ENCODE measurements at places on chromosomes 2 and 18. TPM values are rescaled to one million over a fixed set of nuclear protein-coding genes. Genes with fewer than 3 reads are reported as not detected.

- DNase-seq, result no peak
Measured at GRCh38 chr2:101809698-101810097, 112.2 kb downstream of the MAP4K4 start.

DNA sequence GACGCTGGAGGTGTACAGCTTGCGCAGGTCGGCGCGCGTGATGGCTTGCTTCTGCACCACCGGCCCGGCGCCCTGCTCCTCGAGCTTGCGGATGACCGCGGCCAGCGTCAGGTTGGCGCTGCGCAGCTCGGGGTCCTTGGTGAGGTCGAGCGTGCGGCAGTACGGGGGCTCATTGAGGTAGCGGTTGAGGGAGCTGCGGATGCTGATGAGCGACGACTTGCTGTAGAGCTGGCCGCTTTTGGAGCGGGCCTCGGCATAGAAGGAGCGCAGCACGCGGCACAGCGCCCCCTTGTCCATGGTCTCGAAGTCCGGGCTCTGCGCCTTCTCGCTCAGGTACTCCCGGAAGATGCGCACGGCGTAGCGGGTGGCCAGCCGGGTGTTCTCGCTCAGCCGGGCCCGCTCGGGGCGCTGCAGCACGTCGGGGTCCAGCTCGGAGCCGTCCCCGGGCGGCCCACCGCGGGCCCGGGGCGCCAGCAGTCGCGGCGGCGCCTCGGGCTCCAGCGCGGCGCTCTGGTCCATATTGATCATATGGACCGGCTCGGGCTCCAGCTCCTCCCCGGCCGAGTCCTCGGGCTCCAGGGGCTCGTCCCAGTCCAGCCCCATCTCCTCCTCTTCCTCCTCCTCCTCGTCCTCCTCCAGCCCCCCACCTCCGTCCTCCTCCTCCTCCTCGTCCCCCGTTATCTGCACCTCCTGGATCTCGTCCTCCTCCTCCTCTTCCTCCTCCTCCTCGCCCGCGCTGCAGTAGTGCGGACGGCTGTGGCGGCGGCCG is 523 bp downstream of the KCTD1 start:
- DNase-seq, result peak; percentile 71

DNA sequence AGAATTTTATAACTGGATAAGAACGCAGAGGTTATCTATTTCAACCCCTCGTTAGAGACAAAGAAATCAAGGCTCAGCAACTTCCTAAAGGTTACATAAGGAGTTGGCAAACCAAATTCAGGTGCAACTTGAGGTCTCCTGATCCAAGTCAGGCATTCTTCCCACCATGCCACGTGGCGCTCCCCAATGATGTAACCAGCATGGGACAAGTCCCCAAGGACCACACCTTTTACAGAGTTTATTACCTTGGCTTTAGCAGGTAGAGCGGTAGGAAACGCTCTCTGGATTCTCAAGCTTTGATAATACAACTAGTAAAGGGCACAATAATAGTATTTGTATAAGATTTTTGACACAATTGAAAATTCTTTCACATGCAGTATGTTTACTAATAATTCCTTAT is 26.7 kb upstream of the MBOAT2 start:
- DNase-seq, result no peak

Gene DTNA
- total RNA-seq, result 1.9 TPM

Gene CFLAR
- total RNA-seq, result 100 TPM

Gene TMEM198
- total RNA-seq, result under 0.01 TPM

DNA sequence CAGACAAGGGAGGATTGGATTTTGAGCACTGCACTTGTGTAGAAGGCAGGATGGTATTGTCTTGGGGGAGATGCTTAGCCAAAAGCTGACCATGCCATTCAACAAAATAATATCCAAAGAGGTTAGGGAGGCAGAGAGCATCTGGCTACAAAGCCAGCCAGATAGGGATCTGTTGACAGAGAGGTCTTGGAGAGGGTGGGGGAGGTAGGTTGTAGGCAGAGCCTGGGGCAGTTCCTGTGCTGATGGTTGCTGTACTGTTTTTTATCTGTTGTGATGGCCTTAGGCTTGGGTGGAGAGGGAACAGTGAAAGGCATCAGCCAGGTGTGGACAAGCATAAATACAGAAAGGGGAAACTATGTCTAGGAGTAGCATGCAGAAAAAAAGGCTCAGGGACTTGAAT is 100.9 kb downstream of the AQP4 start:
- no peak for DNase-seq

DNA sequence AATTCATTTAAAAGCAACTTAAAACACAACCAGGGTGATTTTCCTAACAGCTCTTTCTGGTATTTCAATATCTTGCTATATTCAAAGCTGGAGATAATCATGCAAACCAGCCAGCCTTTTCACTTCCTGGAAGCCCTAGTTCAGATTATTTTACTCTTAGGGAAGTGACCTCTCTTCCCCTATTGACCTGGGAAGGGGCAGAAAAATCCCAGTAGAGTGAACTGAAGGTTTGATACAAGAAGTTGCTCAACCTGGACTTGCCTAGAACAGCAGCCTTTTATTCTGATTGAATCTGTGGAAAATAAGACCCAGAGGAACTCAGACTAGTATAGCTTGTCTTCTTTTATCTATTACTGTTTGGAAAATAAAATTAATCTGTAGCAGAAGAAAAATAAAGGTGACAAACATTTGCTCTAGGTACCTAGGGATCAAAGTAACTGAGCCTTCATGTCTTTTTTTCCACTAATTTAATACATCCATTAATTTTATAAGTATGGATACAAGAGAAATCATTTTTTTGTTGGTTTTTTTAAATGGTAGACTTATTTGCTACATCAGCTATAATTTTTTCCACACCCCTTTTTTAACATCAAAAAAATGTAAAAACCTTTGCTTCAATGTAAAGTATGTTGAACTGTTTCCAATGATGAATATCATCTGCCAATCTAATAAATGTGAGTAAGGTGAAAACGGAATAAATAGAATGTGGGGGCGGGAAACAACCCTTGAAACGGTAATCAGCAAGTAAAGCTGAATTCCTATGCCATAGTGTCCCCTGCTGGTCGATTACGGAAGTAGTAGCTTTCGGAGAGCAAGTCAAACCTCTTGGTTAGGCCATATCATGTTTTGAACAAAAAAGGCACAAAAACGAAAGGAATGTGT is 629.9 kb downstream of the NRXN1 start:
- peak; percentile 60 for DNase-seq

- peak; percentile 56 for DNase-seq
Measured at GRCh38 chr2:147511491-147511948, 333.3 kb upstream of the ACVR2A start.

GRCh38 chr2:181723731-181724130 is 43.4 kb upstream of the NEUROD1 start:
- DNase-seq, result no peak

Gene CIB4
- total RNA-seq, result not detected

Gene MRO
- not detected for total RNA-seq

Gene ATF2
- 32.1 TPM for total RNA-seq

GRCh38 chr2:216918088-216918680 is 58.3 kb upstream of the TNP1 start:
- peak; percentile 84 for DNase-seq

- peak; percentile 52 for DNase-seq
Measured at GRCh38 chr18:31819106-31819924, 58.6 kb upstream of the SLC25A52 start.

GRCh38 chr18:51068105-51068504 is 38.1 kb downstream of the SMAD4 start:
- DNase-seq, result peak; percentile 26

Gene CABYR
- 0.90 TPM for total RNA-seq

DNA sequence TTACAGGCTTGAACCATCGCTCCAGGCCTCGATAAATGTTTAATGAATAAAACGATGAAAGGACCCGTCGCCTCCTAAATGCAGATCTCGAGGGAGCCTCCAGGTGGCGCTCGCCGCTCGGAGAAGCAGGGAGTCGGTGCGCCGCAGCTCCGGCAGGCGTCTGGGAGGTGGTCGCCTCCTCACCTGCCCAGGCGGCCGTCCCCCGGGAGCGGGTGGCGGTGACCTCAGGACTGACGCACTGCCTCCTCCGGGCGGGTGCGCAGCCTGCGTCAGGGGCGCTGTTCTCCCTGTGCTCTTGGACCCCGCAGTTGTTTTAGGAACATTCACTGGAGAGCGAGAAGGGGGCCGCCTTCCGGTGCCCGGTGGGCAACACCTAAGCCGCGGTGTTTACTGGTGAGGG is 38.6 kb upstream of the POLE4 start:
- DNase-seq, result peak; percentile 21

Gene CHRNA1
- total RNA-seq, result not detected

GRCh38 chr18:37574113-37574512 is 8.5 kb upstream of the CELF4 start:
- peak; percentile 21 for DNase-seq

Gene CFAP210
- not detected for total RNA-seq

Gene CEBPZ
- total RNA-seq, result 62.9 TPM

DNA sequence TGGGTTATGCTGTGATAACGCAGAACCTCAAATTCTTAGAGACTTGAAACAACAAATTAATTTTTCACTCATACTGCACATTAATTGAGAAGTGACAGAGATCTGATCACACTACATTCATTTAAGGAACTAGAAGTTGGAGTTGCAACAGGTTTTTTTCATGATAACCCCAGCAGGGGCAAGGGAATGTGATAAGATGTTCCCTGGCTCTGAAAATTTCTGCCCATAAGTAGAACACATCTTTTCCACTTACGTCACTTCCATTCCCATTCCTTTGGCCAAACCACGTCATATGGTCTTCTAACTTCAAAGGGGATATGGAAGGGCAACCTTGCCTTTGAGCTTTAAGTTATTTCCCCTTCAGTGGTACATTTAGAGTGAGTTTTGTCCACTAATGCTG is 29.7 kb upstream of the PSME4 start:
- no peak for DNase-seq

Gene IL1RN
- total RNA-seq, result 71.9 TPM

Gene CNRIP1
- not detected for total RNA-seq

DNA sequence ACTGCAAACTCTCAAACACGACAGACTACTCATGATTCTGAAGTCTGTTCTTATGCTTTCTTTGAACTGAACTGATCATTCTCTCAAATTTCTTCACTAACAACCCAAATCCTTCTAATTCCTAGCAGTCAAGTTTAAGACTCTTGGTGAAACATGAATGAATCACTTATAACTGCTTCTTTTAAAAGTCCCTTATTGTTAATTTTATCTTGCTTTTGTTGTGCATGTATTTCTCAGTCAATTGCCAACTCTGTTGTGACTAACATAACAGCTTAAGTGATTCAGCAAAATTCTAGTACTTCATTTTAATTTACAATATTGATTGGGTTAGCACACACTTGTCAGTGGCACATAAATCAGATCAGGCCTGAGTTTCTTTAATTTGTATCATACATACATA is 357.0 kb upstream of the FSIP2 start:
- DNase-seq, result peak; percentile 27

Gene EML6
- 0.53 TPM for total RNA-seq

DNA sequence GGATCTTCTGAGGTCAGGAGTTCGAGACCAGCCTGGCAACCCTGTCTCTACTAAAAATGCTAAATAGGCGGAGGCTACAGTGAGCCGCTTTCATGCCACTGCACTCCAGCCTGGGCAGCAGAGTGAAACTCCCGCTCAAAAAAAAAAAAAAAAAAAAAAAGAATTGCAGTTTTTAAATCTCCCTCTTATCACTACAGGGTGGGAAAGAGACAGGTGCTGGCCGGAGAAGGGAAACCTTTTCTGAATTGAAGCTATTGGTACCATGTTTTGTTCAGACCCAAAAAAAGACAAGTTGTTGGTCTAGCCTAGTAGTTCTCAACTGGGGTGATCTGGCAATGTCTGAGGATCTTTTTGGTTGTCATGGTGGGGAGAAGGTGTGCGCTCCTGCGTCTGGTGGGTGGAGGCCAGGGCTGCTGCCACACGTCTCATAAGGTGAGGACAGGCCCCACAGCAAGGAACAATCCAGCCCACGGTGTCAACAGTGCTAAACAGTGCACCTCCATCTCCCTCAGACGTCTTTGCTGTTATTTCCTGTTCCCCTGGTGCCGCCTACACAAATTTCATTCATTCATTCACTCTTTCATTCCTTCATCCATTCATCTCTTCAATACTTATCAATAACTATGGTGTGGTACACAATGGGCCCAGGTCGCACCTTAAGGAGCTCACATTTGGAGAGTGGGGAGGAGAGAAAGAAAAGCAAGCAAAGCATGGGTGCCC is 28.8 kb upstream of the ODC1 start:
- DNase-seq, result no peak

All from bronchial epithelial cell (primary cell).